ENCODE measurements at places on chromosomes 5 and 9. TPM values are rescaled to one million over a fixed set of nuclear protein-coding genes. Genes with fewer than 3 reads are reported as not detected.

Gene PTPN3
- 1.1 TPM for total RNA-seq

Gene CBY3
- total RNA-seq, result not detected

Gene HMCN2
- 9.1 TPM for total RNA-seq

Gene GABRP
- not detected for total RNA-seq

Gene NSUN2
- total RNA-seq, result 25.7 TPM

Gene SLC6A3
- total RNA-seq, result not detected

Gene GFI1B
- total RNA-seq, result 0.17 TPM

Gene RNF208
- total RNA-seq, result 1.5 TPM

Gene LHX2
- not detected for total RNA-seq

Gene HMGXB3
- 22.0 TPM for total RNA-seq

Gene CCDC180
- 15.0 TPM for total RNA-seq

Gene NKD2
- 3.0 TPM for total RNA-seq

Gene NOXA1
- total RNA-seq, result 2.1 TPM

Gene SPAG8
- total RNA-seq, result 2.0 TPM

Gene MSX2
- 2.3 TPM for total RNA-seq

Gene CNTFR
- total RNA-seq, result 3.6 TPM

Measured in esophagus muscularis mucosa (tissue), 4 donors.